NCI-H1930 (cell line): ENCODE measurements at places on chromosomes 5 and 9.
A peak's percentile ranks its signal among the peaks of the same experiment; 100 is the strongest.

GRCh38 chr9:110337727-110338126, at the start of gene TXNDC8:
Gene TXNDC8 (minus strand): TSS chr9:110337863.
- no peak for DNase-seq

DNA sequence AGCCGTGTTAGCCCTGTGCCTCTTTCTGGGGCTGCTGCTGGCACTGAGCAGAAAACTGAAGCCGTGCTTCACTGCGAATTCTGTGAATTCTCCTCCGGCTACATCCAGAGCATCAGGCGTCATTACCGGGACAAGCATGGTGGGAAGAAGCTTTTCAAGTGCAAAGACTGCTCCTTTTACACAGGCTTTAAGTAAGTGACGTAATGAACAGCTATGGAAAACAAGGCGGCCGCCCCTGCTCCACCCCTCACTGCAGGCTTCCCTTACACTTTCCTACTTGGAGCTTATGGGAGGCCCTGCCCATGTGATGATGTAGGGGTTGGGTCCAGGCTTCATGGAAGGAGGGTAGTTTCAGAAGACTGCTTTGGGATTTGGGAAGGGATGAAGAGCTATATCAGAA, 109.1 kb downstream of the ZNF462 start:
- DNase-seq: no peak

DNA sequence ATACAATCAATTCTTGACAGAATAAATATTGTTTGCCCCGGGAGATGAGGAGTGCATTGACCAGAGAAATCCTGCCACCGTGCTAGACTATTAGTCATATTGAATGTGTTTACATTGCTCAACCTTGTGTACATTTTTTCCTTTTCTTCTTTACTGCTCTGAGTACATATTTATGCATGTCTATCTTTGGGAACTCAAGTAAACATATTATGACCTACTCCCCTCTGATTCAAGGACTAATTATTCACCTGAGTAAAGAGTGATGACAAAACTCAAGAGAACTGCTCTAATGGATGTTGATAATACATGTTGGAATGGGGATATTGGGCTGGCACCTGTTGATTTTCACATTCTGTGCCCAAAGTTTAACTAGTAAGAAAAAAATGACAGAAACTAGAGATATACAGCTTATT, 3.9 kb upstream of the SPINK1 start:
- DNase-seq: peak; percentile 61

GRCh38 chr9:33852216-33852826, 35.4 kb downstream of the UBE2R2 start:
- peak; percentile 36 for DNase-seq

- DNase-seq: no peak
These were observed 113.0 kb downstream of the UGCG start for GRCh38 chr9:112009656-112010055.

DNA sequence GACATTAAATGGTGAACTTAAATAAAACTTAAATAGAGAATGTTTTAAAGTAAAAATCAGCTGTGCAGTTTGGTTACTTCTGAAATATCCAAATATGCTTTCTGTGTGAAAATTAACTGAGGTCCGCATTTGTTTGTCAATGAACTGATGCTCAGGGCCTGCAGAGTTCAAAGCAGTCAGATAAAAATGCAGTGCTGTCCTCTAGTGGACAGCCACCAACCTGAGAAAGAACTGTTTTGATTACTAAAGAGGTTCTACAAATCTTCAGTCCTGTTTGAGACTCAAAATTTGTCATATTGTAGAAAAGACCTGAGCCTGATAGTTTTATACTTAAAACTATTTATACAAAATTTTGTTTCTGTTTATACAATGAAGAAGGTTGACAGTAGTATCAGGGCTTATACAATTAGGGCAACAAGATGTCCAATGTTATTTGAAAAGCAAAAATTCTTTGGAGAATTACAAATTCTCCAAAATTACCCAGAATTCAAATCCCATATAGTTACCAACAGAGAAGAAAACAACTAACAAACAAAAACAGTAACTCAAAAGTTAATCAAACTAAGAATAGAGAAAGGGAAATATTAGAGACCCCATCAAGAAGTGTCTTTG, 232.3 kb upstream of the TBCA start:
- DNase-seq: peak; percentile 17

DNA sequence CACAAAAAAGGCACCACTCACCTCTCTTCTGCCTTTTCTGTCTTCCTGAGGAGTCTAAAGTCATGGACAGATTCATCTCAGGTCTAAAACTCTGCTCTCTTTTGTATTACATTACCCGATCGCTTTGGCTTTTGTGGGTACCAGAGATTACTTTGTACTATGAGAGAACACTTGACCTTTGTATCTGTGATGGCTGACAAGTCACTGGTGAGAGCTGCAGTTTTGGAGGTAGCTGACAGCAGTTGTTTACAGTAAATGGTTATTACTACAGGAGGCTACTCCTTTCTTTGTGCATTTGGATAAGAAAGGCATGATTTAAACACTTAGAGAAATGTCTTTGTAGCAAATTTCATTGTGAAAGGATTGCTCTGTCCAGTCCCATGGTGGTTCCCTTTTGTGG, 307.3 kb downstream of the FBXL17 start:
- DNase-seq: no peak

DNA sequence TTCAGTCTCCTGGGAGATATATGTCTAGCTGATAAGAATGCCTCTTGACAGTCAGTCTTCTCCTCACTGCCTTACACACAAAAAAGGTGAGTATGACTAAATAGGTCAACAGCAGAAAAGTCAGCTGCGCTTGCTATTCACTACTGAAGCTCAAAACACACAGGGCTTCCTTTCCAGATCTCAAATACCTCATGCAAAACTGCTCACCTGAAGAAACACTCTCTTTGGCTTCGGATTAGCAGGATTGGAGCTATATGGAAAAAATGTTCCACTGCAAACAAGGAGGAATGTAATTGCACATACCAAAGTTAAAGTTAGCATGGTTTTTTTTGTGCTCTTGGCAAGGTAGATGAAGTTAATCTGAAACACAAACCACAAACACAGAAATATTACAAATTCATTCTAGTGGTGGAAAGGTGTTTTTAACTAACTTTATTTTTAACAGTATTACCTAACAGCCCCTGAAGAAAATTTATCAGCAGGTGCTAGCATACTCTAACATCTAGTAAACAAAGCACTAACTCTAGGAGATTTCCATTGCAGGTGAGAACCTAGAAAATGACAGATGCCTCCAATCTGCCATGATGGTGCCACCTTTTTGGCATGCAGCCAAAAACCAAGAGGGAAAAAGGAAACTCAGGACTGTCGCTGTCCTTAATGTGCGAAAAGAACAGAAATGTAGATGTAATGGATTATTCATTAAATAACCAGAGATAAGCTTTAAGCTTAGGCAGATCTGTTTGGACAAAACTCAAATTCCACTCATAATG, 31.8 kb downstream of the ERMP1 start:
- no peak for DNase-seq

- no peak for DNase-seq
These were observed 43.4 kb downstream of the LRRTM2 start for GRCh38 chr5:138831703-138832102.

- DNase-seq: no peak
These were observed 36.7 kb upstream of the KCNIP1 start for GRCh38 chr5:170466988-170467707.

DNA sequence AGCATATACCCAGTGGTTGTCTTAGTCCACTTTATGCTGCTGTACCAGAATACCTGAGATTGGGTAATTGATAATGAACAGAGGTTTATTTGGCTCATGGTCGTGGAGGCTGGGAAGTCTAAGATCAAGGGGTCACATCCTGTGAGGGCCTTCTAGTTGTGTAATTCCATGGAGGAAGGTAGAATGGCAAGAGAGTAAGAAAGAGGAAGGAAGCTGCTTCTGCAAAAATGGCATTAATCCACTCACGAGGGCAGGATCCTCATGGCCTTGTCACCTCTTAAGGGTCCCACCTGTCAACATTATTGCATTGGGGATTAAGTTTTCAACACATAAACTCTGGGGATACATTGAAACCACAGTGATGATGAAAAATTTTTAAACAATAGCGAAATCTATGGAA, 17.0 kb downstream of the BTNL8 start:
- no peak for DNase-seq

DNA sequence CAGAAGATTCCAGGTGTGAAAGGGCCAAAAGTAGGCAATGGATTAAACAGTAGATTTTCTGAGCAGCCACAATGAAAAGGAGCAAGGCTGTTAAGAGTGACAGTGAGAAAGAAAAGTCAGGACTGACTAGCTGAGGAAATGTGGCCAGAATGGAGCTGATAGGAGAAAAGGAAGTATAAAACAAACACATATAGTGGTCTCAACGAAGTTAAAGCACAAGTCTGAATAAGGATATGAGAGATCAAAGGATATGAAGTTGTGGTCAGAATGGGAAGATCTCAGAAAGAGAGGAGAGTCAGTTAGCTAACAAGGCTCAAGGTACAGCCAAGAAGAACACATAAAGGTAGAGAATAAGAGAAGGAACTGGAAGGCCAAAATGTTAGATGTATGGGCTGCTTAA, 39.9 kb downstream of the FNIP1 start:
- no peak for DNase-seq

- no peak for DNase-seq
These were observed 199.0 kb downstream of the IRX1 start for GRCh38 chr5:3794611-3795010.

GRCh38 chr9:100486479-100487176, 13.7 kb downstream of the TMEFF1 start:
- DNase-seq: no peak

GRCh38 chr5:178328826-178329730, 96.5 kb upstream of the PHYKPL start:
- DNase-seq: no peak

- no peak for DNase-seq
These were observed 279.3 kb downstream of the YTHDC2 start for GRCh38 chr5:113792806-113793205.

DNA sequence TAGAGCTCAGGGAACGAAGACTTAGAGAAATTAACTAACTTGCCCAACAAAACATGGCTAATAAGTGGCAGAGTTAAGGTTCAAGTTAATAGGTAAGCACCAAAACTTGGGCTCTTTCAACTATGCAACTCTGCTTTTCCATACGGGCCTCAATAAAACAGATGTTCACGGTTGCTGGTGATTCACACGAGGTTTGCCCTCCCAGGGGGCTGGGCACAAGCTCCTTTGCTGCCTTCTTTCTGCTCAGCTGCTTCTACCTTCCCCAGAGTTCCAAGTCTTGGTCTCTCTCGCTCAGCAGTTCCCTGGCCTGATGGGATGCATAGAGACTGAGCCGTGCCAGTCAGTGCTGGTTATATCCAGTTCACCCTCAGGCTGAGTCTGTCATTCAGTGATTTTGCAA, 217.9 kb downstream of the SREK1 start:
- no peak for DNase-seq

GRCh38 chr9:86605303-86605702, 251.1 kb upstream of the TUT7 start:
- DNase-seq: no peak

DNA sequence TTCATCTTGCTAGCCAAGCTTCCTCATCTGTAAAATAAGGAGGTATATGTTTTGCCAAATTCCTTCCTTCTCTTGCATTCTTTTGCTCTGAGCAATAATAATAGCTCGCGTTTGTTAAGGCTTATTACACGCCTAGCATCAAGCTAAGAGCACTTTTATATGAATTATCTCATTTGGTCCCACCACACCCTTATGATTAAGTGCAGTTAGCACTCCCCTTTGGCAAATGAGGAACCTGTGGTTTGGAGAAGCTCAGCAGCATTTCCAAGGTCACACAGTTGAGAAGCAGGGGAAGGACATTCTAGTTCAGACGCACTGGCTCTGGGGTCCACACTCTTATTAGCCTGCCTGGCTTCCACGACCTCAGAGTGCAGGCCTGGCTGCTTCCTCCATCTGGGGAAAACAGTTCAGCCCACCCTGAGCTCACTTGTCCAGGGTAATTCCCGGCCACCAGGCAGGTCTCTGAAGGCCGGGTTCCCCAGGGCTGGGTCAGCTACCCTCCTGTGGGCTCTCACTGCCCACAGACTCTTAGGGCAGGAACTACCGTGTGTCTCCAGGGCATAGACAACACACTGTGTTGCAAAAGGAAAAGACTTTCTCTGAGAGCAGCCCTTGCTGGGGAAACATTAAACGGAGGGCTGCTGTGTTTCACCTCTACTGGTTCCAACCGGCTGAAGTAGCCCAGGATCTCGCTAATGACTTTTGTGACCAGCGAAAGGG, 9.9 kb upstream of the FBP1 start:
- no peak for DNase-seq

DNA sequence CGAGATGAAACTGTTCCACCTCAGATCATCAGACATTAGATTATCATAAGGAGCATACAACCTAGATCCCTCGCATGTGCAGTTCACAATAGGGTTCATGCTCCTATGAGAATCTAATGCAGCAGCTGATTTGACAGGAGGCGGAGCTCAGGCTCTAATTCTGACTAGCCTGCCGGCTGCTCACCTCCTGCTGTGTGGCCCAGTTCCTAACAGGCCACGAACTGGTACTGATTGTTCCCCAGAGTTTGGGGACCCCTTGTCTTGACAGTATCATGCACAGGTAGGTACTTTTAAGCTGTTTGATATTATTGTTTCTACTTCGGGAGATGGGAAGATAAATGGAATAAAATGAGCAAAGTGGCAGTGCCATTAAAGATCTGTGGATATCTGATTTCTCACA, 66.9 kb downstream of the ZCCHC7 start:
- DNase-seq: no peak

GRCh38 chr9:93453047-93453914, at the start of gene FAM120AOS:
Gene FAM120AOS (minus strand): TSS chr9:93453581. CDS start chr9:93452709, 872 bp downstream.
- DNase-seq: peak; percentile 83

- DNase-seq: no peak
These were observed 230.9 kb upstream of the MSX2 start for GRCh38 chr5:174493530-174493929.

DNA sequence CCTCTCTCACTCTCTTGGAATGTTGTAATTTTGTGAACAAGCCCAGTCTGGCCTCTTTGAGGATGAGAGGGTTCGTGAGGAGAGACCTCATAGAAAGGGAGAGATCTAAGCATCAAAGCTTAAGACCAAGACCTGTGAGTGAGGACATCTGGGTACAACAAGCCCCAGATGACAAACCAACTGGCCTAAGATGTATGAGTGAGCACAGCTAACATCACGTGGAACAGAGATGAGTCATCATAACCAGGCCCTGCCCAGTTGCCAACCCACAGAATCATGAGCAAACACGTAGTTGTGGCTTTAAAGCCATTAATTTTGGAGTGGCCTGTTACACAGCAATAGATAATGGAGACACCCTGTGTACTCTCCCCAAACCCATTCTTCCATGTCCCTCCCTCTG, 439.1 kb upstream of the KIF2A start:
- no peak for DNase-seq

GRCh38 chr9:122145592-122145863, 14.1 kb downstream of the NDUFA8 start:
- DNase-seq: no peak

GRCh38 chr5:74446725-74447241, 193.7 kb downstream of the ENC1 start:
- no peak for DNase-seq

DNA sequence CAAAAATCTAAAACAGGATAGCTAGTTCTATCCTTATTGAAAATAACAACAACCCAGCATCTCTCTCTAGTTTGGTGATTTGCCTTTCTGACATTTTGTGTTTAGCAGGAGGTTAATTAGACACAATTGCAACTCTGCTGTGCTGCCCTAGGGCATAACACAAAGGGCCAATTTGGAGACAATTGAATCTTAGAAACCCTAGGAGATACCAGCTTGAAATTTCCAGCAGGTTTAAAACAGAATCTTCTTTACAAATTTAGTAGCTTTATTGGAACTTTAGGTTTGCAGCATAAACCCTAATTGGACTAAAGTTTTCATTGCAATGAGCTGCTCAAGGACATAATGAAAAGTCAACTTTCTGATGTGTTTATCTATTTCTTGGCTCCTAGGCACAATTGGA, 166.7 kb upstream of the FER start:
- DNase-seq: no peak

- no peak for DNase-seq
These were observed 115.4 kb downstream of the KIF4B start for GRCh38 chr5:155128786-155129512.
